ENCODE measurements at places on chromosomes 12 and 14. TPM values are rescaled to one million over a fixed set of nuclear protein-coding genes. Genes with fewer than 3 reads are reported as not detected.
A peak's percentile ranks its signal among the peaks of the same experiment; 100 is the strongest.

GRCh38 chr14:95421741-95422140, 94.7 kb downstream of the SYNE3 start:
- DNase-seq, result no peak

DNA sequence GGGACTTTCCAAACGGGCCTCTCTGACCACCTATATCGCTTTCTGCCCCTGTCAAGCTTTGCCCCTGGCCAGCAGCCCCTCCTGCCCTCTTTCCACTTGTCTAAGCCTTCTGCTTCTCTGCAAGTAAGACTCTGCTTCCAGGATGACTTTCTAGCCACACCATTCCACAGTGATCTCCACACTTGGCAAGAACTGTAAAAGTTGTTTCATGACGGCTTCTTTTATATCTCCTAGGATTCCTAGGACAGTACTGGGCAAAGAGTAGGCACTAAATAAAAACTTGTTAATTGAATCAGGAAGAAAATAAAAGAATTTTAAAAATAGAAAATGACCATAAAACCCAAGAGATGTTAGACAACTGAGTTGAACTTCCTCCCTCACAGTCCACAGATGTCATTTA, 1.8 kb upstream of the PTPN21 start:
- no peak for DNase-seq

Gene OTX2
- 33.9 TPM for total RNA-seq

DNA sequence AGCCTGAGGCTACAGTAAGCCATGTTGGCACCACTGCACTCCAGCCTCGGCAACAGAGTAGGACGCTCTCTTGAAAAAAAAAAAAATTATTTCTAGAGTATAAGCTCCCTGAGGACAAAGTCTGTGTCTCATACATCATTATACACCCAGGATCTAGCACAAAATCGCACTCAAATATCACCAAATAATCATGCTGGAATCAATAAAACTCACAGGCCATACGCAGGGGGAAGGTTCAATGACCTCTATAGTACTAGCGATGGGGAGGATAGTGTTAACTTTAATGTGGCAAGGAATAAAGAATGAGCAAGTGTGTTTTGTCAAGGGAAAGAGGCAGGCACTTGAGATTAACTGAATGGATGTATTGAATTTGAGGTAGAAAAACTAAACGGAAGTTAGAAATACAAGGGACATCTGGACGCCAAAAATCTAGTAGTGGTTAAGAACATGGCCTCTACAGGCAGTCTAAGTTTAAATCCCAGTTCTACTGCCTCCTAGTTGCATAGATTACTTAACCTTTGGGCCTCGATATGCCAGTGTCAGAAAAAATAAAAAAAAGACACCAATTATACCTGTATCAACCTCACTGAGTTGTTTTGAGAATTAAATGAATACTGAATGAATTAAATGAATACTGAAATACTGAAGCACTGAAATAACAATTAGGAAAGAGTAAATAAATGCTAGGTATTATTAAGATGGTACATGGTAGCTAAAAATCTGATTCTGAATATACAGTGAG, 4.4 kb upstream of the AP4S1 start:
- no peak for DNase-seq

Gene PRDM4
- total RNA-seq, result 17.2 TPM

- DNase-seq, result no peak
Measured at GRCh38 chr12:49109641-49110463, 795 bp downstream of the LMBR1L start.

DNA sequence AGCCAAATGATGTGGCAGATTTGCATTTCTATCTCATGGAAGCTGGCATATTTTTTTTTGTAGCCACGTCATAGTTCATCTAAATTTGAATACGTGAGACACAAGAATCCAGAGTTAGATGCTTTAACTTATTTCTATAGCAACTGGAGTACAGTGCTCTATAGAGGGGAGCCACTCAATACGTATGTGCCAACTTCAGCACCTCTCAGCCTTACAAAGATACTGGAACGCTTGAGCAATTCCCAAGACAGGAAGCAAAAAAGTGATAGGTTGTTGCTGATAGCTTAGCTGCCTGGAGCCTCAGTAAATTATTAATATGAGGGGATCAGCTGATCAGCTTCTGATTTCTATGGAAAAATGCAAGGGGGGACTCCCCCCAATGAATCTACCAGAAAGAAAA, 24.1 kb upstream of the PELI2 start:
- DNase-seq, result no peak

DNA sequence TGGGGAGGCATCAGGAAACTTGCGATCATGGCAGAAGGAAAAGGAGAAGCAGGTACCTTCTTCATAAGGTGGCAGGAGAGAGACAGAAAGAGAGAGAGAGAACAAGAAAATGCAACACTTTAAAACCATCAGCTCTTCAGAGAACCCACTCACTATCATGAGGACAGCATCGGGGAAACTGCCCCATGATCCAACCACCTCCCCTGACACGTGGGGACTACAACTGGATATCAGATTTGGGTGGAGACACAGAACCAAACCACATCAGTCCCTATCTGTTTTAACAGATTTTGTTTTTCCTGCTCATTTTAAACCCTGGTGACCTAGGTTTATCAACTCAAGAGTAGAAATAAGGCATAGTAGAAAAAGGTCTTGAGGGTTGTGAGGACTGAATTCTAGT, 210.1 kb upstream of the PLXNC1 start:
- DNase-seq, result no peak

GRCh38 chr12:94614288-94614721, 36.1 kb downstream of the TMCC3 start:
- no peak for DNase-seq

DNA sequence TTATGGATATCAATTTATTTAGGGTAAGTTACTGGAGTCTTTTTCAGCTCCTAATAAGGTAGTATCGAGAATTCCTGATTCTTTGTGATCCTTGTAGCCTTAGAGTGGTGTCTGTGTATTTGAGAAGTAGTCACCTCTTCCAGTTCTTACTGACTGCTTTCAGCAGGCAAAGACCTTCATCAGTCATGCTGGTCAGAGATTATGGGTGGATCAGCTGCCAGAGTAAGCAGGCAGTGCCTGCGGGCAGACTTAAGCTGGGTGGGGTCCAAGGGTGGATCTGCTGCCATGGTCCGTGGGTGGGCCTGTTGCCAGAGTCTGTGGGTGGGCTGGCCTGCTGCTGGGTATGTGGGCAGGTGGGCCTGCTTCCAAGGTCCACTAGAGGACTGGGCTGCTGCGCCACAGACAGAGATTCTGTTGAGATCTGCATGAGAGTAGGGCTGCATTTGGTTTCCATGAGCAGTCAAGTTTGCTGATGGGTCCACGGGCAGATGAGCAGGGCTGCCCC, 188.7 kb downstream of the ANO2 start:
- no peak for DNase-seq

Gene KRT72
- not detected for total RNA-seq

DNA sequence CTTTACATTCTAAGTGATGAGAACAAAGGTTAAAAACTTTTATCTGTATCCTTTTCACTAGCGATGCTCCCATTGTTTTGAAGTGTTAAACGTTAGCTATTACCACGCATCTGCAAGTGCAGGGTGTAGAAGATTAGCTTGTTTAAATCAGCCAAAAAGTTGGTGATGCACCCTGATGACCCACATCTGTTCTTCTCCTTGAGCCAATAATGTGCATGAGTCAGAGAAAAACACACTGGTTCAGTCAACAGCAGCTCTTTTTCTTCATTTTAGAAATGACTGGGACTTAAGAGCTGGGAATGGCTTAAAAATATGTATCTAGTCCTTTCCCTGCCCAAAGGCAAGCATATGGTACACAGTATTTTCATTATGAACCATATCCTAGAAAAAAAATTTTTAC, 323.5 kb upstream of the PDE3A start:
- no peak for DNase-seq

Gene PDE6H
- not detected for total RNA-seq

DNA sequence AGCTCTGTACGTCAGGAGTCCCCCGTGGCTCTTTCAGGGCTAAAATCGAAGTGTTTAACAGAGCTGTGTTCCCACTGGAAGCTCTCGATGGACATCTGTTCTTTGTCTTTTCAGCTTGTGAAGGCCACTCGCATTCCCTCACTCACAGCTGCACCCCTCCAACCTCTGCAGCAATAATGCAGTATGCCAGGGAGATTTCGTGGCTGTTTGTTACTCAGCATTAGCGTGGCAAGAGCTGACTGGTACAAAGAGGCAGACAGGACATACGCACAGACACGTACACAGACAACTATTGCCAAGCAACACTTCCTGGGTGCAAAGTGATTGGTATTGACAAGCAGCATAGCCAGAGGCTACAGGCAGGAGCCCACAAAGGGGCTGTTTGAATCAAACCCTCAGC, 11.8 kb upstream of the FBXO21 start:
- DNase-seq, result no peak

DNA sequence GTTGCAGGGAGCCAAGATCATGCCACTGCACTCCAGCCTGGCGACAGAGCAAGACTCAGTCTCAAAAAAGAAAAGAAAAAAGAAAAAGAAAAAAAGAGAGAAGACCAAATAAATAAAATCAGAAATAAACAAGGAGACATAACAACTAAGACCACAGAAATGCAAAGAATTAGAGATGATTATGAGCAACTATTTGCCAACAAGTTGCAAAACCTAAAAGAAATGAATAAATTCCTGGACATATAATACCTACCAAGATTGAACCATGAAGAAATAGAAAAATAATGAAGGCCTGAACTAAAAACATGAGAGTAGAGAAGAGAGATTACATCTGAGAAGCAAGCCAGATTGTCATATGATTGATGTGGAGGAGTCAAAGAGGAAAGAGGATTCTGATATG, 17.6 kb upstream of the EPS8 start:
- DNase-seq, result no peak

Gene DLGAP5
- total RNA-seq, result 150 TPM

DNA sequence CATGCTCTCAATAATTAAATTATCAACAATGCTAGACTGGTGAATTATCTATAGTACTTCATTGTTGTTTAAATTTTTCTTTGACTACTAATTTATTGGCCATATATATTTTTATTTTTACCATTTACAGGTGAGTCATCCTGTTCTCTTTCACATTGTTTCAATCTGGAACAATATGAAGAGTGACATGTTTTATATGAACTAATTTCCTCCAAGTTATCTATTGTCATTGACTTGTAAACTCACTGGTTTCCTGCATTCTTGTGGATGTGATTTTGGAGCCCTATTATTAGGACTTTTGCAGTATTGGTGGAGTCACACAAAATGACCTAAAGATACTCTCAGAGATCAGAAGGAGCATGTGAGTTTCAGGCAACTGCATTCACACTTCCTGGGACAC, 297.7 kb downstream of the AEBP2 start:
- DNase-seq, result no peak

Gene CRADD
- total RNA-seq, result 7.5 TPM

GRCh38 chr12:591167-592023, 71.8 kb downstream of the NINJ2 start:
- DNase-seq, result no peak

Gene SLC6A15
- 38.1 TPM for total RNA-seq

Gene SUOX
- total RNA-seq, result 23.1 TPM

Gene MAP1LC3B2
- 1.5 TPM for total RNA-seq

Gene RPL6
- 1,666 TPM for total RNA-seq

- peak; percentile 49 for DNase-seq
Measured at GRCh38 chr14:21001218-21001617, 2.1 kb downstream of the SLC39A2 start.

Gene PTCSC3
- not detected for total RNA-seq

DNA sequence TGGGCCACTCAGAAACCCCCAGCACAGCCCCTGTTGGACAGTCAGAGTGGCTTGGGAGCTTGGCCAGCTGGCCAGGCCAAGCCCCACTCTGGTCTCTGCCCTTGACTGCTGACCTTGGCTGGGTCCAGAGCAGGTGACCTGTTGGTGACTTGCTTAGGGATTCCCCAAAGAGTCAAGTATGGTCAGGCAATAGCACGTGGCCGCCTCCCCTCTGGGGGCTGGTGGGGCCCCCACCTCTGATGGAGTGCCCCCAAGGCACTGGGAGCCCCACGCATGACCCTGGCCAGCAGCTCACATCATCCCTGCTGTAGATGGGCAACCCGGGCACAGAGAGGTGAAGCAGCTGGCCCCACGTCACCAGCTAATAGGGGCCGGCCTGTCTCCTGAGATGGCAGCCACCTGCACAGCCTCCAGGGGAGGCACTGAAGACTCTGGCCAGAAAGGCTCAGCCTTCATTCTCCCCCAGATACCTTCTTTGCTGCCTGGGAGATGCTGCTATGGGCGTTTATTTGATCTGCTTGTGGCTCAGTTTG, 1.8 kb downstream of the CCDC197 start:
- DNase-seq, result no peak

DNA sequence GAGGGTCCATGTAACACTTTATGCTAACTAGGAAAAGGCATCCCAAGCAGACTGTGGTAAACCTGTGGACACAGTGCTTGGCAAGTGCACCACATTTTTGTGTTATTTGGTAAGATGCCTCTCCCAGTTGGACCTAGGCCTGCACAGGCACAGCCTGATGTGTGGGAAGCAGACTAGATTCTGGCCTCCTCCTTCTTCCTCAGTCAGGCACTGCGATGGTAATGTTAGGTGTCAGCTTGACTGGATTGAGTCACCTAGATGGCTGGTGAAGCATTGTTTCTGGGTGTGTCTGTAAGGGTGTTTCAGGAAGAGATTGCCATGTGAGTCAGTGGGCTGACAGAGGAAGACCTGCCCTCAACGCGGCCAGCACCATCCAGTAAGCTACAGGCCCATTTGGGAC, 25.3 kb upstream of the RHOJ start:
- DNase-seq, result no peak

- no peak for DNase-seq
Measured at GRCh38 chr14:97219431-97220017, 422.3 kb downstream of the VRK1 start.

Gene OAS2
- total RNA-seq, result not detected

GRCh38 chr14:24843494-24843893, 206.5 kb downstream of the STXBP6 start:
- DNase-seq, result no peak

DNA sequence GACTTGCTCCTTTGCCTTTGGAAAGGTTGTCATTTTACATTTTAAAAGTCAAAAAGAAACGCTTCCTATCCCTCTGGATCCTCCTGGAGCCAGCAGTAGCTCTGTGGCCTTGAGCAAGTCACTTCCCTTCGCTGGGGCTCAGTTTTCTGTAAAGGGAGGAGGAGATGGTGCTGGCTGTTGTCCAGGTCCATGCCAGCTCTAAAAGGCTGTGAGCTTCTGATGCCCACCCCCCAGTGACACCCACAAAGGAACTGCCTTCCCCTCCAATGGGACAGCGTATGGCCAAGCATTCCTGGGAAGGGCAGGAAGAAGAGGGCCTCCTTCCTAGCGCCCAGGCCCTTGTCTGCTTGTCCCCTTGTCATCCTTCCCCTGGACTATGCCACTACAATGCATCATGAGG, 81.5 kb downstream of the NTF3 start:
- no peak for DNase-seq

- no peak for DNase-seq
Measured at GRCh38 chr12:81811061-81811777, 52.1 kb upstream of the PPFIA2 start.

Gene CLEC4E
- total RNA-seq, result not detected

- peak; percentile 56 for DNase-seq
Measured at GRCh38 chr12:44000309-44000952, 164.6 kb downstream of the TMEM117 start.

Gene GARIN6
- not detected for total RNA-seq

Gene OTUB2
- 4.1 TPM for total RNA-seq

Gene CLEC1B
- total RNA-seq, result not detected

Gene ASCL1
- total RNA-seq, result not detected

- DNase-seq, result no peak
Measured at GRCh38 chr14:65255029-65255545, 152.8 kb upstream of the MAX start.

GRCh38 chr12:121600702-121601336, 20.0 kb upstream of the KDM2B start:
- no peak for DNase-seq

GRCh38 chr12:91422127-91422526, 239.5 kb upstream of the DCN start:
- no peak for DNase-seq

GRCh38 chr14:53368711-53369201, 215.6 kb upstream of the DDHD1 start:
- DNase-seq, result no peak

Measured in H1 (cell line).